RKO (cell line): ENCODE measurements at places on chromosomes 6 and 20.

- DNase-seq: no peak
These were observed 168.8 kb upstream of the GRIK2 start for GRCh38 chr6:101224751-101225150.

DNA sequence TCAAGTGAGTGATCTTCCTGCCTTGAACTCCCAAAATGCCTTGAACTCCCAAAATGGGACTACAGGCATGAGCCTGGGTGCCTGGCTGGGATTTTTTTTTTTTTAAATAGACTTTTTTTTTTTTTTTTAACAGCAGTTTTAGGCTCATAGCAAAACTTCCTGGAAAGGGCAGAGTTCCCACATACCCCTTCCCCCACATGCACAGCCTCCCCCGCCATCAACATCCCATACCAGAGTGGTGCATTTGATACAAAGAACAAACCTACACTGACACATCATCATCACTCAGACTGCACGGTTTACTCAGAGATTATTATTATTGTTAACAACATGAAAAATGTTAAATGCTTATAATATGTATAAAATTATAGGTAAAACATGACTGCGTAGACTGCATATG, 26.0 kb downstream of the UQCC1 start:
- DNase-seq: no peak

- DNase-seq: no peak
These were observed 44.9 kb downstream of the NRN1 start for GRCh38 chr6:5961836-5962235.

GRCh38 chr6:112691289-112691688, 344.2 kb downstream of the RFPL4B start:
- DNase-seq: peak; percentile 34

- no peak for DNase-seq
These were observed 21.9 kb upstream of the C6orf141 start for GRCh38 chr6:49528571-49528970.

DNA sequence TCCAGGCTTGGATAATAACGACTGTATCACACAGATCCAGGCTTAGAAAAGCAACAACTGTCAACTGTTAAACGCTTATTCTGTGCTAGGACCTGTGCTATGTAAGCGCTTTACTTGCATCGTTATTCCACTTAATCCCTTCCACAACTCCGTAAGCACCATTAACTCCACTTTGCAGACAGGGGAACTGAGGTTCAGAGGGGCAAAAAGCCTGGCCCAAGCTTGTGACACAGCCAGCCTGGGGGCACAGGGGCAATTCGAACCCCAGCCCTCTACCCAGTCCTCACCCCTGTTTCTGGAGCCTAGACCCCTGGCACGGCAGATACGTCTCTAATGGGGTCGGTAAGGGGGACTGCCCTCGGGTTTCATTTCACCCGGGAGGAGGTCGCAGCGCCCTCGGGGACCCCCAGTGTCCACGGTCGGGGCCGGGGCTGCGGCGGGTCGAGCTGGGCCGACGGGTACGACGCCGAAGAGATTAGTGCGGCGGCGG, 411 bp downstream of the DSN1 start:
- DNase-seq: peak; percentile 38

GRCh38 chr6:18600255-18600654, 213.1 kb downstream of the RNF144B start:
- no peak for DNase-seq

DNA sequence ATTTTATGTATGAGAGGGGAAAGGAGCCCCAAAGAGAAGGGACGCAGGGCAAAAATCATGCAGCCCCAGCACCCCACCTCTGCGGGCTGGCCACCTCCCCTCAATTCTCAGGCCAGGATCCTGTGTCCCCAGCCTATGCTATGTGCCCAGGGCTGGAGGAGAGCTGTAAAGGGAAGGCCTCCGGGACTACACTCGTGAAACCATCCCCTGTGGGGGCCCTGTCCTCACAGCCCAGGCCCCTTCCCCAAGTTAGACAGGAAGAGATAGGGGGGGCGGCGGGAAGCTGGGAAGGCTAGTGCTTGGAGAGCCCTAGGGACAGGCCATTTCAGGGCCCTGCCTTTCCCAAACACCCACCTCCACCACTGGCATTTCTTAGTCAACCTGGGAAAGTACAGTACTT, 1.4 kb upstream of the COL11A2 start:
- DNase-seq: no peak

DNA sequence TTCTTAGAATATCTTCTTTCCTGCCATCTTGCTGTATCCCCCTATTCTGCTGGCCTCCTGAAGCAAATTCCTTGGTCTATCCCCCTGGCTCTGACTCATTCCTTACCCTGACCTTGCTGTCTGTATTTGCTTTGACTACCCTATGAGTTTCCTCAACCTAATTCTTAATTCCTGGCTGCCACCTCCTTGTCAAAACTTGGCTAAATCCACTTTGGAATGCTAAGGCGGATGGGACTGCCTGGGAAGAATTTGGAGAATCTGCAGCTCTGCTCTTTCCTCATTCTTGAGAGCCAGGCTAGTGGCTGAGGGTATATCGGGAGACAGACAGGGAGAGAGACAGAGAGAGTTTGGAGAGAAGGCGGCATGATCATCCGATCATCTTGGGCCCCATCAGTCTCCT, 24.4 kb downstream of the CAP2 start:
- peak; percentile 19 for DNase-seq

GRCh38 chr20:45991616-45992015, 17.1 kb upstream of the MMP9 start:
- no peak for DNase-seq

DNA sequence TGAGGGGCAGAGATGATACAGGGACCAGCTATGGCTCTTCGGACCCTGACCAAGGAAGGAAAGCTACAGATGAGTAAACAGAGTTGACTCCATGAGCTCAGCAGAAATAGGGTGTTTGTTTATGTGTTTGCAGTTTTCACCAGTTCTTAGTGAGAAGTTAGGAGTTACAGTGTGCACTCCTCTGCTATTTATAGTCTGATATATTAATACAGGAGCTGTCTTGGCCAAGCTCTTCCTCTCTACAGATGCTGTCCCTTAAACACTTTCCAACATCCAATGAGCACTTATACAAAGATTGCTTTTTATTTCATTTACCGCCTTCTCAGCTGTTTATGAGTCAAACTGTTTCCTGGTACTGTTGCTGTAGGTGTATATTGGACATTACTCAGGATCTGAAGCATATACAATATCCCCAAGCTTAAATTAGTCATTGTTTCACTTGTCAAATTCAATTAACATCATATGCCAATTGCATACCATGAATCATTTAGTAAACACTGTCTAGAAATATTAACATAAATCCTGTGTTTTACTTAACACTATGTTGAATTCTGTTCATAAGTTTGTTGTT, 618.0 kb downstream of the PRKN start:
- DNase-seq: no peak

GRCh38 chr6:169868458-169868857, 117.0 kb downstream of the ERMARD start:
- DNase-seq: no peak

DNA sequence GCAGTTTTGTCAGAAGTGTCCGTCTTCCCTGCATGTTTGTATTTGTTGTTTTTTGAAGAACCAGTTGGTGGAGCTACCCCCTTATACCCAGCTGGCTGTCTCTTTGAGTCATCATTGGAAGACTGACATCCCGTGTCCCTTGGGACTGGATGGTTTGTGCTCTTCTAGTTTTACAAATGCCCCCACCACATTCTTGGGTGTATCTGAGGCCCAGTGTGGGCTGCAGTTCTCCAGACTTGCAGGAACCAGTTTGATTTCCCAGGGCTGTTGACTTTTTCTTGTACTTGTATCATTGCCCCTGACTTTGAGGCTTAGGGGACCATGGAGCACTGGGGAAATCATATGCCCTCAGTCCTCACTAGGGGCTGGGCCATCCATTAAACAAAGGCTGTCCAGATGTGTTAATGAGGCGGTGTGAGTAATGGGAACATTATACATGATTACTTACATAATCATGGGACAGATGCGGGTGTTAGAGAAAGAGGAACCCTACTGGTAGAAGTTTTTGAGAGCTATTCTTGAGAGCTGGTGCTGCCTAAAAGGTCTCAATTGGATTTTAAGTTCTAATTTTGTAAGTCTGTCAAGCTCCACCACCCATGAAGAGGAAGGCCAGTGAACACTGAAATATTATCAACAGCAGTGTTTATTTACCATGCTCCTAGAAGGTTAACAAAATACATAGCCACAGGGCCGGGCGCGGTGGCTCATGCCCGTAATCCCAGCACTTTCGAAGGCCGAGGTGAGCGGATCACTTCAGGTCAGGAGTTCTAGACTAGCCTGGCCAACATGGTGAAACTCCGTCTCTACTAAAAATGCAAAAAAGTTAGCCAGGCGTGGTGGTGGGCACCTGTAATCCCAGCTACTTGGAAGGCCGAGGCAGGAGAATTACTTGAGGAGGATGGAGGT, 8.5 kb downstream of the JARID2 start:
- DNase-seq: no peak

- no peak for DNase-seq
These were observed 2.7 kb downstream of the COL21A1 start for GRCh38 chr6:56244528-56245253.

DNA sequence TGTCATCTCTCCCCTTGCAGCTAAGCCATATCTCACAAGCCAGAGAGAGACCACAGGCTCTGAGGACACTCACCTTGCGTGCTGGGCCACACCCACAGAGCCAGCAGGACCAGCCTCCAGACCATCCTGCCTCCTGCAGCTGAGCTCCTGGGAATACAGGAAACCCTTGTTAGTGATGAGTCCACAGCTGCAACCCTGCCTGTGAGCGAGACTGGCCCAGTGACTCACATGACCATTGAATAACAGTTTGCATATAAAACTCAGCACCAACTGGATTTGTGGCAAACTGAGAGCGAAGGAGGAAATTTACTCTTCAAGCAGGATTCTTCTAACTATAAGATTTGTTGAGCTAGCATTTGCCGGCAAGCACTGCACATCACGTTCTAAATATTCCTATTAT, 3.0 kb downstream of the THBS2 start:
- DNase-seq: peak; percentile 59

GRCh38 chr6:85136310-85136709, 313.6 kb upstream of the NT5E start:
- DNase-seq: no peak

GRCh38 chr6:15518878-15519277, 143.9 kb downstream of the DTNBP1 start:
- no peak for DNase-seq

- no peak for DNase-seq
These were observed 9.4 kb upstream of the TMEM14A start for GRCh38 chr6:52661551-52661950.

- no peak for DNase-seq
These were observed 59.4 kb downstream of the TRMT6 start for GRCh38 chr20:5890773-5891441.

DNA sequence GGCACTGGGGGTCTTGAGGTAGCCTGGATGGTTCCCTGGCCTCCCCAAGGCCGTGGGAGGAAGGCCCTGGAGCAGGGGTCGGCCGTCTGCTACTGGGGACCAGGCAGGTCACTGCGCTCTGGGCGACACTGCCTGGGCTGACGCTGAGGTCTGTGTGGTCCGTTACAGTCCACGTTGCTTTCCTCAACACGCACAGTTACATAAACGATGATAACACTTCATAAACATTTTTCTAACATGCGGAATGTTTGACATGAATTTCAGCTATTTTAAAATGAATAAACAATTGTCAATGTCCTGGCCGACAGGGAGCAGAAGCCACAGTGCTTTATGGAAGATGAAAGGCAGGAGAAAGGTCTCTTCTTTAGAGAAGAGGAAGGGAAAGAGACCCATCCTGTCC, 10.2 kb upstream of the RBBP8NL start:
- no peak for DNase-seq

DNA sequence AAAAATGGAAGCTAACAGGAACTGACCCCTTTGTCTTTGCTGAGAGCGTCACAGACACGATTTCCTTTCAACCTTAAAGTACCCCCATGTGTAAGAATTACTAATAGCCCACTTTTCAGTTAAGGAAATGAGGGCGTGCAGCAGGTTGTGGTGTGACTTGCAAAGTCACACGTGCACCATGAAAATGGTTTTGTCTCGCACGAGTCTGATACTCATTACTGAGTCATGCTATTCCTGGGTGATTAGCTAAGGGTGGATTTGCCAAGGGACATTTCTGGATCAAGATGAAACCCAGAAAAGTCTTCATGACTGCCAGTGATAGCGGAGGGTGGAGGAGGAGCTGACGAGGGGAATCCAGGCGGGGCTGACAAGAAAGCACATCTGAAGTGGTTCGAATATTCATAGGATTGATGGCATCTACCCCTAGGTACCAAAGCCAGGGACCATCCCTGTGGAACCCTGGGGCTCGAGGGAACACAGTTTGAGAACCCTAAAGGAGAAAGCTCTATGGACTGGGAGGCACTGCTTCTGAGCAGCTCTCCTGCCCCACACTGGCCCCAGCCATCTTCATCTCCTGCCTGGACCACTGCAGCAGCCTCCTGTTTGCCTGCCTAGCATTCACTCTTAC, 12.1 kb upstream of the NFATC2 start:
- DNase-seq: peak; percentile 12

DNA sequence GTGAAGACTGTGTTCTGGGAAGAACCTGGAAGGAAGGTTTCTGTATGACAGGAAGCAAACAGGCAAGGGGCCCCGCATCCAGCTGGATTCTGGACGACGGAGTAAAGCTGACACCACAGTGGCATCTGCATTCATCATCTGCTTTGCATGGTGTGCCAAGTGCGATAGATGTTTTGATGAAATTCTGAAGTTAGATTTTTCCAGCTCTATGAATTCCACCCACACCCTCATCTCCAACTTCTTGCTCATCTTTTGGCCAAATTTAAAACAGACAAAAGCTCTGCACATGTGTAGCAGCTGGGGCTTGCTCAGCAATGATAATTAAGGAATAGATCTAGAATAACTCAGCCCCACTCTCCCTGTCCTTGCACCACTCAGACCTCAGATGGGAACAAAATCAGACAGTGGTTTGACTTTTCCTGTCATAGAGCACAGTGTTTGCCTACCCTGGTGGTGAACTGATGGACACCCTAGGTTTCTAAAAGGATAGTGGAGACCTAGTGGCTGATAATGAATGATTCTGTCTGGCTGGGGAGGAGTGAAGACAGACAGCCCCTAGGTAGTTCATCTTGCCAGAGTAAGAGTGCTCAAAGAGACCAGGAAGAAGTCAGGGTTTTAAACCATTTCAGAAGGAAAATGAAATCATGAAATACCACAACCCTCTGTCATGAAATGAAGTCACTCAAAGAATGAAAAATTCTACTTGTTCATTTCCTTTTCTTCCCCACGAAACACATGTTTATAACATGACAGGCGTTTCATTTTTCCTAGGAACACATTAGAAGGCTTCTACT, 85.8 kb downstream of the BCAS1 start:
- no peak for DNase-seq

DNA sequence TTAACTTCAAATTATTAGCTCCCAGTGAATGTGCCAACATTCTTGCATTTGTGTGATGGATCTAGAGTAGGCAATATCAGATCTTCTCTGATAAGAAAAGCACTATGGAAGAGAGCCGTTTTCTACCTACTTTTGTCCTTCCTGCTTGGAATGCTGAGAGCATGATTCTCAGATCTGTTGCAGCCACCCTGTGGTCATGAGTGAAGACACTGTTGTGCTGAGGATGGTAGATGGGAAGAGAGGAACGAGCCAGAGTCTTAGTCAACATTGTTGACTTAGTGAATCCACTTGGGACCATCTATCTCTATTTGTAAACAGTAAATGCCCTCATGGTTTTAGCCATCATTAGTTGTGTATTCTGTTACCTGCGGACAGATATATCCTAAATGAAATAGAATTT, 202.6 kb downstream of the CD109 start:
- DNase-seq: peak; percentile 15

GRCh38 chr20:63924241-63924640, 29.3 kb downstream of the DNAJC5 start:
- DNase-seq: no peak
